ENCODE measurements at places on chromosomes 7 and 10.

DNA sequence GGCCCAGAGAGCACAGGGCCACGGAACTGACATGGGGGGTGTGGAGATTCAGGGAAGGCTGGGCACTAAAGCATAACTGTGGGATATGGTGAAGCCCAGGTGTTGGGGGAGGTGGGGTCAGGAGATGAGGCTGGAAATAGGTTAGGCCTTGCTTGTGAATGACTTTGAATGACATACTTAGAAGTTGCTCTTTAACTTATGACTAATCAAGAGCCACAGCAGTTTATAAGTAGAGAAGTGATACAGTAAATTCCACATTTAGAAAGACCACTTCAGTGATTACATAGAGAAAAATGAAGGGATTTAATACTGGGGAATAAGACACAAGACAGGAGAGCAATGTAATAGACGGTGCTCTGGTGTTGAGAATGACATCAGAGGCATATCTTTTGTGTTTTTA, 120.8 kb upstream of the SEC61G start:
- no peak for DNase-seq

- DNase-seq, result no peak
These were observed 246.3 kb downstream of the ACTR3B start for GRCh38 chr7:153005750-153006435.

DNA sequence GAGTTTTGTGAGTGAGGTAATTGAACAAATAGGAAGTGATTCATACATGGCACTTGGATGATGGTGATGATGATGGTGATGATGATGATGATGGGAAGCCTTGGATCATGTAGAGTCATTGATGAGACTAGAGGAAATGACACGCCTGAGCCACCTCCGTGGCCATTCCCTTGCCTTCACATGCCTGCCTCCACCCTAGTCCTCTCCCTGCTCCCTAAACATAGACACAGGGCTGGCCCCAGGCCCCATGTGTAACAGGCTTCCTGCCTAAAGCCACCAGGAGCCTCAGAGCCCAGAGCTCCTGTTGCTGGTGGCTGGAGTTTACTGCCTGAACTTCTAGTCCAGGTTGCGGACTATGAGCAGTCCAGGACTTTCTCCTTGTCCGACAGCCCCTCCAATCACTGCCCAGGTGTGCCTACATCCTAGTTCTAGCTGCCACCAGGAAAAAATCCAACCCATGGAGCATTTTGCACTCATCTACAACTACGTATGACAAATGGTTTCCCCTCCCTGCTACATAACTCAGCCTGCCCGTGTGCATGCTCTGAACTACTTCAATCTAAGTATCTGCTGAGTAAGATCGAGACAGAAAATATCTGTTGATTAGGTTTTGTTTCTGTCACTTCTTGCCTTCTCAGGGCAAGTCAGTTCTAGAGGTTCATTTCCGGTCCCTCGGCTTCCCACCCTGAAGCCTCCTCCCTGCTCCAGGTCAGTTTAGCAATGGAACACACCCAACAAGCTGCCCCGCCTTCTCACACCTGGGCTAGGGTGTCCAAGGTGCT, 35.5 kb upstream of the KDM7A start:
- DNase-seq, result no peak

DNA sequence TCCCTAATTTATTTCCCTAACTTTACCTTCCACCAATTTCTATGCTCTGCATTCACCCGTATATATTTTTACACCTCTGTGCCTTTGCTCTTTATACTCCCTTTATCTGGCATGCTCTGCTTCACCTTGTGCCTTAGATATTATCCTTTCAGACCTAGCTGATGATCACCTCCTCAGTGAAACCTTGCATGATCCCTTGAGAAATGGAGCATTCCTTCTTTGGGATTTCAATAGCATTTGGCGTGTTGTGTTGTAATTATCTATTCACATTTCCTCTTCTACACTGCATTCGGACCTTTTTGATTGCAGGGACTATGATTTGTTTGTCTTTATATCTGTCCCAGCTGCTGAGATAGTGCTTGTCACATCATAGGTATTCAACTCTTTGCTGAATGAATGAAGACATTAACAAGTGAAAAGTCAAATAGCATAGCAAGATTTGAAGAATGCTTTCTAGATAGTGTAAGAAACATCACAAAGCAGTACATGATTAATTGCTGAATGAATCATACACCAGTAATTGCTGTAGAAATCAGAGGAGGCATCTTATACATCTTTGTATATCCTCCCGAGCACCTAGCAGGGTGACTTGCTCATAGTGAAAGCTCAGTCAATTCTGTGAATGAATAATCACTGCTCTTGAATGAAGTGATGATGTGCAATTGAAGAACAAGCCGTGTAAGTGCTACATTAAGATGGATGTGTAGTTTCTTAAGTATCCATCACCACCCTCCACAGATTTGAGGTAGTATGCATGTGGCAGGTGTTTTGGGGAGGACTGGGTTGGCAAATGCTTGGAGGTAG, 2.0 kb upstream of the TM9SF3 start:
- no peak for DNase-seq

DNA sequence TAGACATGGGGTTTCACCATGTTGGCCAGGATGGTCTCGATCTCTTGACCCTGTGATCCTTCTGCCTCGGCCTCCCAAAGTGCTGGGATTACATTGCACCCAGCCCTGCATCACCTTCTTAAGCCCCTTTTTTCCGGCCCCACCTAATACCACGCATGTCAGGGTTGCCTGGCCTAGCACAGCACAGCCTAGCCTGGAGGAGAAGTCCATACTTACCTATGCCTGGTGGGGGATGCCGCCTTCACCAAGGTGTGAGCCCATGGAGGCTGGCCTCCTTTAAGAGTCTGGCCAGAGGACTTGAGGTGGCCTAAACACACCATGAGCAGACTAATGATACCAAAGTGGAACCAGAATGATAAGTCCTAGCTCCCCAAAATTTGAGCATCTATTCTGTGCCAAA, 22.0 kb upstream of the CUX1 start:
- DNase-seq, result no peak

All from nucleus accumbens (tissue), 56 donors.